ENCODE measurements at places on chromosomes 11 and 22.

DNA sequence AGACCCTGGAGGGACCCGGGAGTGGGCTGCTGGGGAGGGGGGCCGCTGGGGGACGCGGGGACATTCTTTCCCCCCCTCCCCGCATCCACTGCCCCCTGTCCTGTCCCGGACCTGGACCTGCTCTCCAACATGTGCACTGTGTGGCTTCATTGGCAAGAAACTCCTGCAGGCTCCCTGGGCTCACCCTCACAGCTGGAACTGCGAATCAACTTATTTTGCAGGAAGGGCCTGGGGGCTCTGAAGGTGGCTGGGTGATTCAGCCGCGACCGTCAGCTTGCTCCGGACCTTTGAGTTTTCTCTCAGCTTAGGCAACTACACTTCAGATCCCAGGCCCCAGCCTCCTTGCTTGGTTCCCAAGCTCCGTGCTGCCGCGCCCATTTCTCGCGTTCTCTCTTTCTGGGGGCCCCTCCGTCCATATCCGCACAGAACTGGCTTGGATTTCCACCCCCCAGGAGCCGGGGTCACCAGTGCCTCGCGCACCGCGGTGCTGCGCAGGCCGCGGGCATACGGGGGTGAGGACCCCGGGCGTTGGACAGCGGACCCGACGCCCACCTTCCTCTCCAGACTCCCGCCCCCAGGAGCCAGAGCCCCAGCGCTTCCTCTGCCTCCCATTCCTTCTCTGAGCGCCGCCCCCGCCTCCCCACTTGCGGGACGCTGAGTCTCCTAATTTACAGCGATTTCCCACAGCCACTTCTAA lies 471 bp upstream of the AHNAK start:
- H3K27ac ChIP-seq, result peak overlapping the region; percentile 96
- peak overlapping the region; percentile 98 for H3K4me3 ChIP-seq
- peaks cover 5% of the 10 kb centered on the region for H3K36me3 ChIP-seq
- H3K27me3 ChIP-seq, result no peaks in the 10 kb centered on the region
- DNase-seq, result peak; percentile 72

DNA sequence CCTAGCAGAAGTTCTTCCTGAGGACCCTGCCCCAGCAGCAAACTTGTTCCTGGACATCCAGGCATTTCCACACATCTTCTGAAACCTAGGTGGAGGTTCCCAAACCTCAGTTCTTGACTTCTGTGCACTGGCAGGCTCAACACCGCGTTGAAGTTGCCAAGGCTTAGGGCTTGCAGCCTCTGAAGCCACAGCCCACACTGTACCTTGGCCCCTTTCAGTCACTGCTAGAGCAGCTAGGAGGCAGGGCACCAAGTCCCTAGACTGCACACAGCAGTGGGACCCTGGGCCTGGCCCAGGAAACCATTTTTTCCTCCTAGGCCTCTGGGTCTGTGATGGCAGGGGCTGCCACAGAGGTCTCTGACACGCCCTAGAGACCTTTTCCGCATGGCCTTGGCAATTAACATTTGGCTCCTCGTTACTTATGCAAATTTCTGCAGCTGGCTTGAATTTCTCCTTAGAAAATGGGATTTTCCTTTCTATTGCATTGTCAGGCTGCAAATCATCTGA lies 159.0 kb downstream of the SBF2 start:
- H3K36me3 ChIP-seq, result no peaks in the 10 kb centered on the region
- no peak overlapping the region for H3K27ac ChIP-seq
- no peaks in the 10 kb centered on the region for H3K27me3 ChIP-seq
- no peak overlapping the region for H3K4me3 ChIP-seq

DNA sequence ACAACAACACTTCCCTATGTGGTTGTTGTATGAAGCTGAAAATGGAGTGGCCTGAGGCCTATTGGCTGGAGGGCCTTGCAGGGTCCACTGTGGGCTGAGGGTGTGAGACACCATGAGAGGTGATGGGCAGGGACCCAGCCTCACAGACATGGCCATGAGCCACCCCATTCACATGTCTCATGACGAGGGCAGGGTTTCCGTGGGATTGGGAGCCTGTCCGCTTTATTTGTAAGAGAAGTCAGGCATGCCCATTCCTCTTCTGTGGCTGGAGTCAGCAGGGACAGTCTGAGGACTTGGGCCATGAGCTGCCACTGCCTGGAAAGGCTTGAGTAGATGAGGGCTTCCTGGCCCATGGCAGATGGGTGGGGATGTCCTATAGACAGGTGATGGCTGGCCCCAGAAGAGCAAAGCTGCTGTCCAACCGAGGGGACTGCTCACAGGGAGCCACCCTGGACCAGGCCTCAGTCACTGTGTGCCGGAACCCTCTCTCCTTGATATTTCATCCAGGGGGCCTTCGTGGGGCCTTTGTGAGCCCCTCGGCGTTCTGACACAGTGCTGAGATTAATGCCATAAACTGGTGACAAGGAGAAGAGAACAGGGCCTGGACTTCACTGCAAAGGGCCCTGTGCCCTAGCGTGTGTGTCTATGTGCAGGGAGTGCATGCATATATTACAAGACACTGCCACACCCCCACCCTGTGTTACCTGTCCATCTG lies 971.9 kb downstream of the BRD1 start:
- no peak overlapping the region for H3K4me3 ChIP-seq
- no peaks in the 10 kb centered on the region for H3K4me1 ChIP-seq
- H3K27ac ChIP-seq, result no peak overlapping the region

DNA sequence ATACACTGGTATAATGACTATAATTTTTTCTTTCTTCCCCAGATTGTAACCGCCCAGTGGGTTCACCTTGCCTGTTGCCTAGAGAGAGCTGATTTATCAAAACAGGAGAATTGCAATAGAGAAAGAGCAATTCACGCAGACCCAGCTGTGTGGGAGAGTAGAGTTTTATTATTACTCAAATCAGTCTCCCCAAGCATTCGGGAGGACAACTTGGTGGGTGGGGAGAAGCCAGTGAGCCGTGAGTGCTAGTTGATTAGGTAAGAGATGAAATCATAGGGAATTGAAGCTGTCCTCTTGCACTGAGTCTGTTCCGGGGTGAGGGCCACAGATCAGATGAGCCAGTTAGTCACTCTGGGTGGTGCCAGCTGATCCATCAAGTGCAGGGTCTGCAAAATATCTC lies 73.2 kb downstream of the SLC35F2 start:
- H3K27ac ChIP-seq, result no peak overlapping the region
- no peaks in the 10 kb centered on the region for H3K27me3 ChIP-seq
- no peaks in the 10 kb centered on the region for H3K4me1 ChIP-seq
- DNase-seq, result no peak
- H3K4me3 ChIP-seq, result no peak overlapping the region
- no peaks in the 10 kb centered on the region for H3K36me3 ChIP-seq

DNA sequence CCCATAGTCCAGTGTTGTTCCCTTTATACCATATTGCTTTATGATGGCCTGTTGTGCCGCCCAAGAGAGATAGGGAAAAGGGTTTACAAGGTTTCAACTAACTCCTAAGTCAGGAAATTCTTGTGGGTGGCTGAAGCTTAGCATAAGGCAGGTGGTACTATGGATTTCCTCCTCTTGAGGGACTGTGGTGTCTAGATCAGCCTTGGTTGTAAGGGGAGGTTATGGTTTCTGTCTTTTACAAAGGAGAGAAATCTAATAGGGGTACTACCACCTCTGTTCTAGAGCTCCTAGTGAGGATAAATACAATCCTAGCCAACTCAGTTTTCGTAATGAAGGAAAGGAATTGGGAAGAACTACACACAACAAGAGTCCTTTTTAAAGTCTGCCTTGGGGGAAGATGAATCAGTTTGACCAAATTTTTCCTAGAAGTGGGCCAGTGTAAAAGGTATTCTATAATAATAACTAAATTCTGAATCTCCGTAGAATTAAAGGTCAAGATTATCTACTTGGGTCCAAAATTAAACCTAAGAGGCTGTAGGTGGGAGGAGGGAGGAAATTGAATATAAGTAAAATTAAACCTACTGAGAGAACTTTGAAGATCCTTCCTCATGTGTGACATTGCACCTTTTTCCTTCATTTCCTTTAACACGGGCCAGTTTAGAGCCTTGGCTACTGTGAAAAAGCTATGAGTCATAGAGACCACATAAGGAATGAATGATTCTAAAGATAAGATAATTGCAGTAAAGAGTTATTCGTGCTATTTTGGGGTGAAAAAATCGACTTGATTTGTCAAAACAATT lies 17.2 kb downstream of the DLAT start:
- H3K4me3 ChIP-seq, result no peak overlapping the region
- peaks cover 60% of the 10 kb centered on the region for H3K36me3 ChIP-seq
- DNase-seq, result no peak

All from ascending aorta (tissue), 2 donors.